ENCODE measurements at places on chromosomes 11 and 22.

DNA sequence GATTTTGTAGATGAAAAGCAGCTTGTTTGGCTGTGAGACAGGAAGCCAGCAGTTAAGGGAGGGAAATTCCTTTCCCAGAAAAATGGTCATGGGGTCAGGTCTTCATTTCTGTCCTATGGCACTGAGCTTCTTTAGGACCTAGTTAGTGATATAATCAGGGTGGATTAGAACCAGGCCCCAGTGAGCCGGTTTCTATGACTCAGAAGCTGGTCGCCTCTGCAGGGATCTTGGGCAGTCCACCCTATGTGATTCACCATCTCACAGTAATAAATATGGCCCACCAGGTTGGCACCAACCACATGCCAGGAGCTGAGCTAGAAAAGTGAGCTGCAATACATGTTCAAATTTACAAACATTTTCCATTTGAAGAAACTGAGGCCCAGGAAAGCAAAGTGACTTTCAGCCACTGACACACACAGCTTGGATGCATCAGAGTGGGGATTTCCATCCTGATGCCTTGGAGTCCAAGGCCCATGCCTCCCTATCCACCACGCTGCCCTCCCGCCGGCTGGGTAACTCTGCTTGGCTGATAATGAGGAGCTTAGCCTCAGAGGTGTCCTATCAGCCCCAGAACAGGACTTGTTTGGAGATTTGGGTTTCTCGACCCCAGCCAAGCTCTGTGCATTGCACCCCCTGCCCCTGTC is 42.0 kb downstream of the CD82 start:
- DNase-seq: no peak

GRCh38 chr11:10528121-10528520 is 12.9 kb downstream of the RNF141 start:
- DNase-seq: no peak

DNA sequence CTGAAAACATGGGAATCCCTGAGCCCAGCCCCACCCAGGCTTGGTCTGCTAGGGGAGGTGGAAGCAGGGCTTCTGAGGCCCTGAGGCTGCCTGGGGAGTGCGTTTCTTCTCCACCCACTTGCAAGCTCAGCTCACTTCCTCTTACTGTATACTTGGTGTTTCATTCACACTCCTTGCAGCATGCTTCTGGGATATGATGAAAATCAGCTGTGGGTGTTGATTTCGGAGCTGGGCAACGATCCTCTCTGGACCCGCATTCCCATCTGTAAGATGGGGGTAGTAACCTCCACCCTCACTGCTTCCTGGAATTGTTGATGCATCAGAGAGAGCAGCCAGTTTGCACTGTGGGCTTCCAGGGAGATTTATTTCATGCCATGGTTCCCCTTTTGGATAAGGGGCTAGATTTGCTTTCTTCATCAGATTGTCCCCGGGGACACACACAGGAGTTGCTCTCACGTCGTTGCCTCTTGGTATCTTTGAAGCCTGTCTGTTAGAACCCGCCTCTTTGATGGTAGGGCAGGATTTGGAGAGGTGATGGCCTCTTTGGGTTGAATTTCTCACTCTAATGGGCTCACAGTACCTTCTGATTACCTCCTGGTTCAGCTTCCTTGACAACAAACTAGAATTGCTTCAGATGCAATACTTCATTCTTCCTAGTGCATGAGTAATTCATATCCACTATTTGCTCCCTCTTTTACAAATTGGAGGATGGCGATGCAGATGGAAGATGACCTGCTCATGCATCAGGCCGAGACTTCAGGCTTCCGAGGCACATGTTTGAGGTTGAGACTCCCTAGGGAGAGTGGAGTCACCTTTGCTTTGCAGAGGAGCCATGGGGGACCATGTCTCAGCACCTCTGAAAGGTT is 40.4 kb downstream of the BCR start:
- no peak for DNase-seq

DNA sequence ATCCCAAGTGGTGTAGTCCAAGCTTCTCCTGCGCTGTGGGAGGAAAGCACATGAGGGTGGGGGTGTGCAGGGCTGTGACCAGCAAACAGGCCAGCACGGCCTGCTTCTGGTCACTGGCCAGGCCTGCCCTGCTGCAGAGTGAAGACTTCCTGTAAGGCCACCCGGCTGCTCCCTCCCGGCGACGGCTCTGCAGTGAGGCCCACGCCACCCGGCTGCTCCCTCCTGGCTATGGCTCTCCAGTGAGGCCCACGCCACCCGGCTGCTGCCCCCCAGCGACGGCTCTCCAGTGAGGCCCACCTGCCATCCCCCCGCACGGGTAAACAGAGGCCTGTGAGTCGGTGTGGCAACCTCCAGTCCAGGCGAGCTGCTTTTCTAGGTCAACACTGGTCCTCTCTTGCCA is 31.4 kb upstream of the BRSK2 start:
- DNase-seq: no peak

GRCh38 chr11:117720061-117720511 is 76.9 kb downstream of the DSCAML1 start:
- DNase-seq: no peak

GRCh38 chr22:44944883-44945601 is 64.8 kb downstream of the PHF21B start:
- no peak for DNase-seq

GRCh38 chr11:61546663-61547062 is 34.2 kb downstream of the SYT7 start:
- DNase-seq: no peak

DNA sequence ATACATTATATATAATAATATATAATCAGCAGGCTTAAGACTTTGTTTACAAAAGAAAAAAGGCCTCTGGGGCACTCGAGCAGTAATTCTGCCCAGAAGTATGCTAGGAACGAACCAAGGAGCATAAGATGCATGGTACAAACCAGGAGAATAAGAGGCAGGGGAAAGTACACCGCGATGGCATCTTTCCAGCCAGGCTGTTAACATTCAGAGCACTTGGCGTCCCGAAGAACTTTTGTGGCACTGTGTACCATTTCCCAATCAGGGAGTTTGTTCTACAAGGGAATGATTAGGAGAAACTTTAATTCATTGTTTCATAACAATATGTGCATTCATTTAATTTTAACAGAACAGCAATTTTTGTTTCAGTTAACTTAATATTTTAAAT is 125.1 kb downstream of the WT1 start:
- no peak for DNase-seq

- no peak for DNase-seq
Observed at GRCh38 chr22:23061471-23062280, 8.6 kb upstream of the GNAZ start.

- no peak for DNase-seq
Observed at GRCh38 chr22:28143961-28144745, 225.1 kb upstream of the PITPNB start.

Measured in stimulated activated CD8-positive, alpha-beta memory T cell treated with anti-CD3 and anti-CD28 coated beads, Interleukin-2, amount 100 ng/mL, for 1 hour (primary cell).